ENCODE measurements at places on chromosomes 4 and X.

DNA sequence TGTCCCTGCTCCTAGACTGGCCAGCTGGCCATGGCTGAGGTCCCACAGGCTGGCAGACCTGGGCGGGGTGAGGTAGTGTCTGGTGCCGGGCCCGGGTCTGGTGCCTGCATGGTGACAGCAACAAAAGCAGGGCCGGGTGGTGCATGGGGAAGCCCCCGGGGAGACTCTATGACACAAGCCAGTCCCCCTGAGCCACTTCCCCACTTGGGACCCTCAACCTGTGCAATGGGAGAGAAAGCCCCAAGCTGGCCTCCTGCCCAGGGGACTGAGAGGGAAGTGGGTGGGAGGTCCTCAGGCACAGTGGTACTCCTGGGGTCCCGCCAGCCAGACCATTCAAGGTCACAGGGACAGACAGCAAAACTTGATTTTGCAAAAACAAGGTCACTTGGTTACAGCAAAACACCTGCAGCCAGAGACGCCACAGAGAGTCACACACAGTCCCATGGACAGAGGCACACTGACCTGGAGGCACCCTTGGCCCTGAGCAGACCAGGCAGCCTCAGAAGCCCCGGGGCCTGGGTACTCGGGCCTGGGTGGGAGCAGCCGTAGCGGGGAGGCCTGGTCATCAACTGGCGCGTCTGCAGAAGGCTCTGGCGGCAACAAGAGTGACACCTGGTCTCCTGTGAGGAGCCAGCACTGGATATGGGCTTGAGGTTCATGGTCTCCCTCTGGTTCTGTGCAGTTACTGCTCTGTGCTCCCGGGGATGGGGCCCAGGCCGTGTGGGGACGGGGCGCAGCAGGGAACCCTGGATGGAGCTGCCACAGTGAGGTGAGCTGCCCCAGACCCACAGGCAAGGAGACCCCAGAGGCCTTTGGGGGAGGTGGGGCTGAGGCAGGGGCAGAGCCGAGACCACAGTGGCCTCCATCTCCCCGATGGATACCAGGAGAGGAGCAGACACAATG, 60.6 kb downstream of the HTRA3 start:
- DNase-seq: no peak

GRCh38 chr4:164772076-164772475, 18.1 kb downstream of the SMIM31 start:
- no peak for DNase-seq

- no peak for DNase-seq
These were observed 172.0 kb upstream of the IL15 start for GRCh38 chr4:141464366-141464765.

- DNase-seq: no peak
These were observed 15.0 kb upstream of the HPGDS start for GRCh38 chr4:94357624-94358023.

- DNase-seq: no peak
These were observed 158.2 kb upstream of the MAP3K15 start for GRCh38 chrX:19673375-19674040.

DNA sequence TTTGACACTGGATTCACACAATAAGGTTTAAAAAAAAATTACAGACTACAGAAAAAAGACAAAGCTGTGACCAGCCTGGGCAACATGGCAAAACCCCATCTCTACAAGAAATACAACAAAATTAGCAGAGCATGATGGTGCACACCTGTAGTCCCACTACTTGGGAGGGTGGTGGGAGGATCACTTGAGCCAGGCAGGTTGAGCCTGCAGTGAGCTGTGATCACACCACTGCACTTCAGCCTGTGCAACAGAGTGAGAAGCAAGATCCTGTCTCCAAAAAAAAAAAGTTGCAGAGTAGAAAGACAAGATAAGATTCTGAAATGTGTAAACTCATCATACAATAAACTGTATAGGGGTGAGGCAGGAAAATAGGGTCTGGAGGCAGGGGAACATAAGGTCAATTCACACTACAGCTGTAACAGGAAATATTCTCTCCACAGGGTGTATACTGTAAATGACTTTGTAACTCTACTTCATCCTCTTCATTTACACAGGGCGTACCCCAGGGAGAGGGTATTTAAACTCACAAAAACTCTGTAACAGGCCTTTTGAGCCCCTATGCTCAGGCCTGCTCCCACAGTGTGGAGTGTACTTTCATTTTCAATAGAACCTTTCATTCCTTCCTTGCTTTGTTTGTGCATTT, 112.6 kb upstream of the MAPK10 start:
- DNase-seq: no peak

- no peak for DNase-seq
These were observed 276.1 kb upstream of the LCORL start for GRCh38 chr4:18297684-18298083.

DNA sequence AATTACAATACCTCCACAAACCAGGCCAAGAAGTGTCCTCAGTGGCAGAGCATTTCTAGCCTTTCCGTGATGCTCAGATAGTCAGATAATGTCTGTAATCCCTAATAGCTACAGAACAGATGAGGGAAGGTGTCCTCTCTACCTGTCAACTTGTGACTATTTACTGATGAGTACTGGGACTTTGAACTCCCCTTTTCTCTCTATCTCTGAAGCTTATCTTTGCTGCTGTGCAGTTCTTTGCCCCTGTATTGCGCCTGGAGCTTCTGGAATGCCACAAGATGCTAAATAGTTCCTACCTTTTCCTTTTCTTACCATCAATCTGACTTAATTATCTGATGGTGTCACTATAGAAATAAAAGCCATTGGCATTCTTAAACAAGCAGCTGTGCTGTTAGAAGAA, 30.5 kb downstream of the FGF2 start:
- no peak for DNase-seq

- no peak for DNase-seq
These were observed 20.1 kb upstream of the ARAF start for GRCh38 chrX:47540754-47541538.

- no peak for DNase-seq
These were observed 30.0 kb downstream of the TACC3 start for GRCh38 chr4:1751155-1751918.

- DNase-seq: no peak
These were observed 49.8 kb downstream of the SH3RF1 start for GRCh38 chr4:169220854-169221411.

GRCh38 chr4:10180927-10181744, 64.5 kb upstream of the WDR1 start:
- peak; percentile 15 for DNase-seq

DNA sequence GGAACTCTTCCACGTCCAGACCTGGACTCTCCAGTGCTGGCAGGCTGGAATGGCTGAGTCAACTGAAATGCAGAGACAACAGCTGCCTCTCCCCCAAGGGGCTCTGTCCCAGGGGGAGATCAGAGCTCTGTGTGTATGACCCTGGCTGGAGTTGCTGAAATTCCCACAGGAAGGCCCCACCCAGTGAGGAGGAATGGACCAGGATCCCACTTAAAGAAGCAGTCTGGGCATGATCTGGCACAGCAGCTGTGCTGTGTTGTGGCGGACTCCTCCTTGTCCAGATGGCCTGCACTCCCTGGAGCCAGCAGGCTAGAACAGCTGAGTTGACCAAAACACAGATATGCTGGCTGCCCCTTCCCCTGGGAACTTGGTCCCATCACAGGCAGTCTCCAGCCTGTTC, 25.4 kb downstream of the C4orf17 start:
- no peak for DNase-seq
